Left colon (tissue), 2 donors: ENCODE measurements at places on chromosomes 5 and 9. TPM values are rescaled to one million over a fixed set of nuclear protein-coding genes. Genes with fewer than 3 reads are reported as not detected.

PCDHGB1 gene
- 1.1 TPM for total RNA-seq

C5orf34 gene
- total RNA-seq: 1.6 TPM

SLC36A2 gene
- total RNA-seq: not detected

STK32A gene
- total RNA-seq: 0.06 TPM

LCN15 gene
- 15.9 TPM for total RNA-seq

CDC14B gene
- 20.8 TPM for total RNA-seq

SLC6A7 gene
- 13.2 TPM for total RNA-seq

GADD45G gene
- total RNA-seq: 5.3 TPM

ITGA2 gene
- total RNA-seq: 19.2 TPM

CCDC69 gene
- 29.0 TPM for total RNA-seq

ATP6V1G1 gene
- 66.9 TPM for total RNA-seq

PPP3R2 gene
- total RNA-seq: 0.12 TPM

DNA sequence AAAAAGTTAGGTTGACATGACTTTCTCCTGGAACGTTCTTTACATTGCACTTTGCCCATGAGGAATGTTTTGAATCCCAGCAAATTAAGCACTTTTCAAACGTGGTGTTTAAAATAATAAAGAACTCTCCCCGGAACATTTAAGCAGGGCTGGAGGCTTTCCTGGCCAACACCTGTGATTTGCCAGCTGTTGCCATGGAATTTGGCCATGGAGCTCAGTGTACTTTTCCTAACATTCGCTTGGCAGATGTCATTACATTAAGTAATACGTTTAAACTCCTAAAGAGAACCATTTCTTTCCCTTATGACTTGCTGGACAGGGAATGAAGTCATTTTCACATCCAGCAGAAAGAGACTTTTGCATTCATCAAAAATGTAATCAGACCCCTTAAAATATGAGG lies 146.1 kb downstream of the GAS1 start:
- no peak for DNase-seq

DNA sequence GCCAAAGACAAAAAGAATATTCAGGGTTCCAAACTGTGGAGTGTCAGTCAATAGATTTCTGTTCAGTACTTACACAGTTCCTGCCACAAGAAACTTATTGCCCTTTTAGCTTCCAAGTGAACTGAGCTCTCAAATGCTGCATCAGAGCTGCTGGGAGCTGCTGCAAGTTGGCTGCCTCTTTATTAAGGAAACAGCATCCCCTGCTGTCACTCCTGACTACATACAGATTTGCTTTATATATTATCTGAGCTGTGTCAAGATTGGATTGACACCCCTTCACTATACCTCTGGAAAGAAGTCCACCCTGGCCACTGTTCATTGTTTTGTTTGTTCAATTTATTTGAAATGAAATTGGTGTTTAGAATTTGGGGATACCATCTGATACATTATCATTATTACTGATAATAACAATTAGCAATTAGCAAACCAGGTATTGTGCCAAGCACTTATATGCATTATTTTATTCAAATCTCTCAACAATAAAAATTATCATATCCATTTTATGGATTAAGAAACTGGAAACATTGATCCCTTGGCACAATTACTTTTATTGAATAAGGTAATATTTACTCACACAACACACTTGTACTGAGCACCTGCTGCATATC lies 16.4 kb upstream of the C5orf58 start:
- no peak for DNase-seq

GRCh38 chr5:180641566-180641900 lies 7.9 kb downstream of the FLT4 start:
- no peak for DNase-seq

DNA sequence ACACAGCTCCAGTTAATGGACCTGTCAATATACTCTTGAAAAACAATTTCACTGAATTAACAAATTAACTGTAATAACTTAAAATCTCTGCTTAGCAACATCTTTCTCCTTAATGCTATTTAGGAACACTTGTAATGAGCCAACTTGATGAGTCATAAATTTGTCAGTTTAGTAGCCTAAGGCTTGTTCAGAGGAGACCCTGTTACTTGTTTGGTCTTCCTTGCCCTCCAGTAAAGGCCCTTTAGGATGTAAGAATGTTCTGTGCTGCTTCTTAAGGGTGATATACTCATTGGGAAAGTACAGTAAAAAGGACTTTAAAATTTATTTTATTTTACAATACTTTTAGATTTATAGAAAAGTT lies 11.4 kb upstream of the MATR3 start:
- no peak for DNase-seq

DNA sequence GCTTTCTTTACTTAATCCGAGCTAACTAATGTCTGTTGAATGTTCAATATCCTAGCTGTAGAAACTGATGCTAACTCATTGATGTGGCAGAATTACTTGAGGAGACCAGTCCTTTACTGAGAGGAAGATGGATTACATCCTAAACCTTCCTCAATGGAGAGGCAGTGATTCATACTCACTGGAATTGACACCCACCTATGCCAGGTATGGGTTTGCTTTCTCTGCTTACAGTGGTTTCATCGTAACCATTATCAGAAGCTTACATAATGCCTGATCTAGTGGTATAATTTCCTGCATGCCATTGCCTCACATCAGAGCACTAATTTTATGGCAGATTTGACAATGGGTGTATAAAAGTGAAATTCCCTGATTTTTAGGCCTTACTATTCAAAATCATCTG lies 384.7 kb downstream of the ANXA1 start:
- no peak for DNase-seq

DNA sequence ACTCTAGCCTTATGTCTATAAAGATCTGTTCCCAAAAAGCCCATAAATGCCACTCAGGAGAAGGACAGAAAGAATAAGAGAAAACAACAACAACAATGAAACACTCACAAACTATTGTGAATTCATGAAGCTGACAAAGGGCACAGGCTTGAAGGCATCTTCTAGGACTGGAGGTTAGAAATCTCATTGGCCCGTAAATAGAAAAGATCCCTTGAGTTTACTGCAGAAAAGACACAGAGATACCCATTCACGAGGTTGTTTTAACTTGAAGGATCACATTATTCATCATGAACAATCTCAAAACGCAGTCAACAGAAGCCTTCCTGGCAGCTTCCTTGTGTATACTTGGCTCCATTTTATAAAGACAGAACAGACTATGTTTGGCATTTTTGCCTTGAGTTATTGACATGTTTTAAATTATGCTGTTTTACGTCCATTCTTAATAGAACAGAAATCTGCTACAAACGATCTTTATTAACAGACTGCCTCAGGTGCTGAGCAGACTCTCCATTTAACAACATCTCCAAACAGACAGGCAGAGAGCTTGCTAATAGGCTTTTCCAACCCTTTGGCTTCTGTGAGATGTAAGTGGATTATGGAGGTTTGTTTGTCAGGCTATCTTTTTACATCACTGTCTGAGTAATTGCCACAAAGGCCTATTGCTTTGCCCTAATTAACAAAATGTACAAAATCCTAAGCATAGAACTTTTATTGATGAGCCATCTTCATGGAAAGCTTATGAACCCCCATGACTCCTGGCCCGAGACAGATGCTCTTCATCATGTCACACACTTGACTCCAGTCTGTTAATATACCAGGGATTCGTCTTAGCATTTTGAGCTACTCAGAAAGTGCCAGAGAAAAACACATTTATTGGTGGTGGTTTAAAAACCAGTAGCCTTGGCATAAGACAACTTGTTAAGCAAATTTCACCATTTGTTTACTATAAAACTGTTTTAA lies 735.3 kb upstream of the ZNF608 start:
- no peak for DNase-seq

- DNase-seq: no peak
Measured at GRCh38 chr5:101425339-101425859, 522.3 kb upstream of the ST8SIA4 start.

DNA sequence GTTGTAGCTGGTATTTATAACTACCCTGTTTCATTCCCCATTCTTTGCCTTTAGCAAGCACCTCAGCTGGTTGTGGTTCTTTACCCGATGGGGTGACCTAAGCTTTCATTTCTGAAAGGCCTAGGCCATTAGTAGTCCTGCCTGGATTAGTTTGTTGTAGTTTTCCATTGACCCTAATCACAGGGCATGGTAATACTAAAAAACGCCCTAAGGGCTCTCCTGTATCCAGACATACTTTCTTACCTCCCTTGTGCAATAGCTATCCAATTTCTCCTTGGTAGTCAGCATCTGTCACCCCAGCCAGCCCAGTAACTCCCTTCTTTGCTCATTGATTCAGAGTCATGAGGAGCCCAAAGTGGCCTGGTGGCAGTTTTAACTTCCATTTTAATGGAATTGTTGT lies 24.0 kb downstream of the TMOD1 start:
- DNase-seq: no peak

- DNase-seq: no peak
Measured at GRCh38 chr5:120806202-120806601, 342.1 kb downstream of the PRR16 start.

- DNase-seq: no peak
Measured at GRCh38 chr5:40124367-40124766, 555.3 kb upstream of the PTGER4 start.

GRCh38 chr5:142727735-142728047 lies 41.8 kb upstream of the FGF1 start:
- no peak for DNase-seq

GRCh38 chr5:52964138-52964537 lies 25.0 kb upstream of the ITGA2 start:
- DNase-seq: no peak

- no peak for DNase-seq
Measured at GRCh38 chr9:73243078-73243477, 91.4 kb downstream of the ANXA1 start.

GRCh38 chr9:81103597-81104471 lies 585.5 kb downstream of the TLE1 start:
- no peak for DNase-seq

GRCh38 chr9:34310215-34310614 lies 18.9 kb downstream of the KIF24 start:
- no peak for DNase-seq

- DNase-seq: peak; percentile 21
Measured at GRCh38 chr9:72749276-72749675, 203.6 kb downstream of the ALDH1A1 start.

DNA sequence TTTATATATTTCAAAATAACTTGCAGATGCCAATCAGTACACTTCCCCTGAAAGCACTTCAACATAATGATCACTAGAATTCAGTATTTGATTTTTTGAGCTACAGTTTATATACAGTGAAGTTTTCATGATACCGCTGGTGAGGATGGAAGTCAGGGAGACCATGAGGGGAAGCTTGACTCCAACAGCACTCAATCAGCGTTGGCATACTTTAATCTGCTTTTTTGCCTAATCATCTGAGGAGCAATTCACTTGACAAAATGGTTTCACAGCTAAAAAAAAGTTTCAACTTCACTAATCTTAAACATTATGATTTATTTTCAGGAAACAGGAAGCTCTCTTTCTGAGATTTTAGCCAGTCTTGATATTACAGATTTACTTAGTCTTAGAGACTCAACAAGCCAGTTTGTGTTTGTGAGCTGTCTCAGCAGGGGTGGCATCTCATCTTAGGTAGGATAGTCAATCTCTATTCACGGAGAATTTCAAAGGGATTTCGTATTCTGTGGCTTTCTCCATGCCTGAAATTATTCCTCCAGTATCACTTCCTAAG lies 111.4 kb upstream of the ARRDC3 start:
- no peak for DNase-seq

DNA sequence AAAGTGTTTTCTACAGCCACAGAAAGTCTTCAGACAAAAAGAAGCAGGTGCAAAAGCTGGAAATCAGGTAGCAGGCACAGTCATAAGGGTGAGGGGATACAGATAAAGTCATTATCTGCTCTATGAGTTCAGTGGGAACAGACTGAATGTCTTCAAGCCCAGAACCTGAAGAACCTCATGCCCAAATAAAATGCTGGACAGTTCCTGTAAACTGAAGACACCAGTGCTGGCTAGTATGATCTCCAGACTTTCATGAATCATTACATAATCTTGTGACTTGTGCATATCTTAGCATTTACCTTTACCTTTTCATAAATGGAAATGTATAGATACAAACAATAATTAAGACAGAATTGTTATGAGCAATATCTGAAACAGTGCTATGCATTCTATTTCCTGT lies 728.7 kb downstream of the DNAH5 start:
- DNase-seq: no peak

DNA sequence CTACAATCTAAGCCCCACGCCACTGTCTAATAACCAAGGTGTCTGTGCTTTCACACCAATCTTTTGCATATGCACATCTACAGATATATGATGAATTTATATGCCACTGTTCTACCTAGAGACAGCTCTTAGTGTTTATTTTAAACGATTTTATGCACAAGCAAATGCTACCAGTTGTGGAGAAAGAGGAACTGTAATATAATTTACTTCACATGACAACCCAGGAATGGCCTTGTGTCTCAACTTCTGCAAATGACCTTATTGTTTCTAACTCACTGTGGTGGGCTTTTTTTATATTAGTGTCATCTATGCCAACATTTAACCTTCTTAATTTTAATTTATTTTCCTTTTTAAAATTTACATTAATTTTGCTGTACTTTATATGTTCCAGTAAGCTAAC lies 531.1 kb upstream of the TLE4 start:
- DNase-seq: no peak

GRCh38 chr5:16066810-16067209 lies 112.8 kb downstream of the MARCHF11 start:
- no peak for DNase-seq

- no peak for DNase-seq
Measured at GRCh38 chr5:78538240-78538850, 110.2 kb downstream of the LHFPL2 start.

DNA sequence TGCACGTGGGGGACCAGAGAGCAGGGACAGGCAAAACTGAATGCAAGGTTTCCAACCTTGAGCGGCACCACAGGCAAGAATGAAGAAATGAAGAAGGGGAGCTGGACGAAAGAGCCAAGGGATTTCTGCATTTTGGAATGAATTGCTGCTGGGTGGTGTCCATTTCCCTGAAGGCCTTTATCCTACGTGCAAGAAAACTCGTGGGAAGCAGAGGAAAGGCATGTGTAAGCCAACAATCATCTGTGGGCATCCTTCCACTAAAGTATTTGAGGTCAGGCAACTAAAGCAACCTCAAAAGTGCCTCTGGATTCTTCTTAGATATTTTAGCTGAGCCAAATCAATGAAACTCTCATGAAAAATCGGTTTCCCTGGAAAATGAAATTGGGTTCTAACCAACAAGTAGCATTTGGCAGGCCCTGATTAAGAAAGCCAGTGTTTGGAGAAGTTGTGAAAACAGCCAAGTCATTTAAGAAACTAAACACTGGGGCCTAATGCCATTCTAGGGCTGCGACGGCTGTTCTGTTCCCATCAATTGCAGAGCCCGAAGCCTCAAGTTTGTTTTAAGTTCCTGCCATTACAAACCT lies 4.7 kb upstream of the TGFBI start:
- no peak for DNase-seq

- no peak for DNase-seq
Measured at GRCh38 chr5:156589946-156590216, 260.2 kb upstream of the PPP1R2B start.

DNA sequence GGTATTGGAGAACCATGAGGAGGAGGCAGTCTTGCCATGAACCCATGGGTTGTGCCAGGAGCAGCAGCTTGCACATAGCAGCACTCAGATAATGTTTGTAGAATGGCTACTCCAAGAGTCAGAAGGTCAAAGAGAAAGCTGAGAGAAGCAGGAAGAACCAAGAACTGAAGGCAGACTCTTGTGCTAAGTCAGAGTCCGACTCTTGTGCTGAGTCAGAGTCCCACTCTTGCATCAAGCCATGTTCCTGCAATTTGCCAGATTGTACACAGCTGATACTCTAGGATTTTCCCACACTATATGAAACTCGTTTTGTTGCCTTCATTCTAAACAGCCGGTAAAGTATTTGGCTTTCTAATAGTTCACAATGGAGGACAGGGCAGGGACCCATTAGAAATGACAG lies 26.2 kb upstream of the HSPA9 start:
- DNase-seq: no peak
